Activated CD4-positive, alpha-beta T cell treated with anti-CD3 and anti-CD28 coated beads, Interleukin-2, amount 50 U/mL, for 24 hours (primary cell): ENCODE measurements at places on chromosomes 1 and 21.

DNA sequence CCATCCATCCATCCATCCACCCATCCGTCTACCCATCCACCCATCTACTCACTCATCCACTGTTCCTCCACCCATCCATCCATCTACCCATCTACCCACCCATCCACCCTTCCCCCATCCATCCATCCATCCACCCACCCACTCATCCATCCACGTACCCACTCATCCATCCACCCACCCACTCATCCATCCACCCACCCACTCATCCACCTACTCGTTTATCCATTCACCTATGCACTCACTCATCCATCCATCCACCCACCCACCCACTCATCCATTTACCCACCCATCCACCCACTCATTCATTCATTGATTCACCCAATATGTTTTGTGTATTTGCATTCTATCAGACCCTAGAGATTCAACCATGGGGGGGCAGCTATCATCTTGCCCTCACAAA, 27.2 kb downstream of the TNFRSF8 start:
- no peak for DNase-seq

- DNase-seq: no peak
These were observed 3.0 kb downstream of the MFAP2 start for GRCh38 chr1:16977377-16977776.

- no peak for DNase-seq
These were observed 44.4 kb downstream of the SMG7 start for GRCh38 chr1:183516725-183517124.

DNA sequence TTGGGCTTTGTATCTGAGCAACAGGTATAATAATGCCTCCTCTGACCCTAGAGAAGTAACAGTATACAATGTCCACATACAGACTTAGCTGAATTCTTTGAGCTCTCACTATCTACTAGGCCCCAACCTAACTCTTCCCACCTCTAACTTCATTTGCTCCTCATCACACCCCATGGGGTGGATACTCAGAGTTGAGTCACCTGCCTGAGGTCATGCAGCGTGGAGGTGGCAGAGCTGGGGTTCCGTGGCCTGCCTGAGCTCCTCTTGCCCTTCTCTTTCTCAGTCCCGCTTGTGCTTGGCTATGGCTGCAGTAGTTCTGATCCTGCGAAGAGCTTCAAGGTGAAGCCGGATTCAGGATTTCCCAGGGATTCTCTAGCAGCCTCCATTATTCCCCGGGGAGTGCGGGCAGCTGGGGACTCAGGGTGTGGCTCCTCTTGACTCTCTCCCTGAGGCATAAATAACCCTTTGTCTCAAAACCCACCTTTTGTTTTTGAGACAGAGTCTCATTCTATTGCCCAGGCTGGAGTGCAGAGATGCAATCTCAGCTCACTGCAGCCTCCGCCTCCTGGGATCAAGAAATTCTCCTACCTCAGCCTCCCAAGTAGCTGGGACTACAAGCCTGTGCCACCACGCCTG, 29.9 kb upstream of the ACTL8 start:
- no peak for DNase-seq

GRCh38 chr1:205356440-205357139, at the start of gene KLHDC8A:
Gene KLHDC8A (minus strand): TSS chr1:205356922. CDS start chr1:205343604, 13,318 bp downstream.
- no peak for DNase-seq

GRCh38 chr1:90319918-90320317, 325.0 kb downstream of the ZNF326 start:
- DNase-seq: no peak

GRCh38 chr21:43815107-43815613, 25.8 kb downstream of the RRP1 start:
- DNase-seq: no peak

DNA sequence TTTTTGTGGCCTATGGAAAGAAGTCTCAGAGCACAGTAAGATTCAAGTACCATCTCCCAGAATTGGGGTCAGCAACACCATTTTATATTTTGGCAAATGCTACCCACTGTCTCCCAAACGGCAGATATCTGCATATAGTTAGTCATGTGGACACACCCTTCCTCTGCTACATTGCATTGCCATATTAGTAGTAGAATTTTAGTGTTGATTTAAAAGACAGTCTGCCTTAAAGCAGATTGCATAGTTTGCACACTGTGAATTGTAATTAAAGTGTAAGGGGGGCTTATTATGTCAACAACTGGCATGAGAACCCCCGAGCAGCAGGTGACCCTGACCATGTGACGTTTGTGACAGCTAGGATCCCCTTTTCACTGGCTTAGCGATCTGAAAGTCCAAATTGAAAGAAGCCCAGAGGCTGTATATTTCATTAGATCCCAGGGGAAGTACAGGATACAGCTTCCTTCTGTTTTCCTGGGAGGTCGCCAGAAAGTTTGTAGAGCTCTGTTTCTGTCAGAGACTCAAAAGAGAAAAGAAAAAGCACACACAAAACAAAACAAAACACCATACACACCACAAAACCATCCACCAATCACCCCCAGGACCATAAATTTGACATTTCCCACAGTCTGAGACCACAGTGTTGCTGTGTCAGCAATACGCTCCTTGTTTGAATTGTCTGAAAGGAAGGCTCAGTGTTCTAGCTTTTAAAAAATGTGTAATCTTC, 172.4 kb downstream of the NFIA start:
- DNase-seq: no peak

DNA sequence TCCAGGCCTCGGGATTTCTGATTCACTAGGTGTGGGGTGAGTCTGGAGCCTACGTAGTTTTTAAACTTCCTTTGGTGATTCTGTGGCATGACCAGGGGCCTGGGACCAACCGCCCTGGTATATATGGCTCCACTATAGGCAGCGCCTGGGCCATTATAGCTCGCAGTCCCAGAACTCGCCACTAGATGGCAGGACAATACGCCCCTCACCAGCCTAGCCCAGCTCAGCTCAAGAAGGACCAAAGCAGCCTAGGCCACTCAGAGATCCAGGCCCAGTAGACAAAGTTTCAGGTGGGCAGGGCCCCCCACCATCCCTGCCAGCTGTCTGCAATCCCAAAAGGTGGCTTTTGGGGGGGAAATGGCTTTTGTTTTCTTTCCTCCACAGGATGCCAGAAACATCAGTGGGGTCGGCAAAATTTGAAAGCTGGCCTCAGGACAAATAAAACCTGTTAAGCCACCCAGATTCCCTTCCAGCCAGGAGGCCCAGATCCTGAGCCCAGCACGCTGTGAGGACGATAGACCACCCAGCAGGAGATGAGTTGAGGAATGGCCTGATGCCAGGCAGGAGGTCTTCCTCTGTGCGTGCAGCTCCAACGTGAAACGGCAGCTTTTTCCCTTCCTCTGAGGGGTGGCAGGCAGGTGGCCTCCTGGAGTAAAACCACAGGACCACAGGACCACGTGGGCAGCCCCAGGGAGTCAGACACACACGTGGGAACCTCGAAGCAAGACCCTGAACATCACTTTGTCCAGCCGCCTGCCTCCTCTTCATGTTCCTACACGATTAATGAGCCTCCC, 24.8 kb upstream of the TMEM51 start:
- peak; percentile 72 for DNase-seq

GRCh38 chr1:151924691-151925587, 15.6 kb upstream of the THEM4 start:
- DNase-seq: no peak

GRCh38 chr1:168833801-168834224, 104.8 kb upstream of the DPT start:
- no peak for DNase-seq

GRCh38 chr1:203049576-203050180, 23.4 kb downstream of the PPFIA4 start:
- no peak for DNase-seq

DNA sequence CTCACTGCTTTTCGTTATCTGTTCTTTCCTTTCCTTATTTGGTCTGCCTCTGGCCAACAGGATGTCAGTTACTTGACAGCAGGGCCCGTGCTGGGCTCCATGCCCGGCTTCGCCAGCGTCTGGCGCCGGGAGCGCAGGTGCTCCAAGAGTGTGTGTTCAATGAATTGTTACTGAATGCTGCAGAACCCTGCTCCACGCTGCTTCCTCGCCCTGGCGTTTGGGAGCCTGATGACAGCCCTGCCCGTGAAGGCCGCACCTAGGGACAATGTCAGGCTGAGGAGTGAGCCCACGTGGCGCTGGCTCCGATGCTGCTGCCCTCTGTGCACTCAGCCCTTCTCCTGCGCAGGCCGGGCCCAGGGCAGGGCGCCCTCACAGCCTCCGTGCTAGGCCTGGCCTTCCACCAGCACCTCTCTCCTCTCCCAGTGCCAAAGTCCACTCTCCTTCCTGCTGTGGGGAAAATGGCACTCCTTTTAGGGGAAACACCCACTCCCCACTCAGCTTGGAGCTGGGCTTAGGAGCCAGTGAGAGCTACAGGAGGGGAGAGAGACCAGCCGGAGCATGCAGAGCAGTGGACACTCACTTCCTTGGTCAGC, 51.4 kb downstream of the ACBD3 start:
- no peak for DNase-seq

- no peak for DNase-seq
These were observed 64.2 kb downstream of the ACOT7 start for GRCh38 chr1:6329396-6329795.

GRCh38 chr21:44714905-44715304, 3.5 kb upstream of the TSPEAR start:
- DNase-seq: no peak

- no peak for DNase-seq
These were observed 6.6 kb downstream of the ADORA1 start for GRCh38 chr1:203133970-203134725.

- DNase-seq: no peak
These were observed 246.4 kb upstream of the PTBP2 start for GRCh38 chr1:96474985-96475743.

GRCh38 chr1:186291271-186291670, 83.8 kb downstream of the TPR start:
- DNase-seq: no peak

- DNase-seq: no peak
These were observed 27.8 kb downstream of the TMPRSS2 start for GRCh38 chr21:41480086-41480690.

GRCh38 chr1:36123356-36123755, 1.7 kb downstream of the COL8A2 start:
- no peak for DNase-seq

DNA sequence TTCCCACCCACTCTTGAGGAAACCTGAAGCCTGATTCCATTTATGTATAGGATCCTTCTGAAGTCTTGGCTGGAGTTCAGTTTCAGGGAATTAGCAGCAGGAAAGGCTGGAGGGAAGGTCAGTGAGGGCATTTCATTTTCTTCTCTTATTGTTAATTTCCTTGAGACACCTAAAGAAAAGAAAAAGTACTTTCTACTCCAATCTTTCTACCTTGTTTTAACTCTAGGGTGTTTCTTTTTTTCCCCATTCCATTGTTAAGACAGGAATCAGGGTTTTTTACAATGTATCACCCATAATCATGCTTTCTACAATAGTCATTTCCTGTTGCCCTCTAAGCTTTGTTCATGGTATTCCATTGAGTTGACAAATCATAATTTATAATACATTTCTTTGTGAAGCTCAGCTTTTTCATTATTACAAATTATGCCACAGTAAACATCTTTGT, 27.4 kb downstream of the SNRPE start:
- DNase-seq: no peak

- no peak for DNase-seq
These were observed 22.7 kb downstream of the PAX7 start for GRCh38 chr1:18653367-18653766.

GRCh38 chr1:226577401-226578180, 29.0 kb downstream of the STUM start:
- no peak for DNase-seq

- DNase-seq: no peak
These were observed 157.7 kb downstream of the ROR1 start for GRCh38 chr1:63931468-63931867.

DNA sequence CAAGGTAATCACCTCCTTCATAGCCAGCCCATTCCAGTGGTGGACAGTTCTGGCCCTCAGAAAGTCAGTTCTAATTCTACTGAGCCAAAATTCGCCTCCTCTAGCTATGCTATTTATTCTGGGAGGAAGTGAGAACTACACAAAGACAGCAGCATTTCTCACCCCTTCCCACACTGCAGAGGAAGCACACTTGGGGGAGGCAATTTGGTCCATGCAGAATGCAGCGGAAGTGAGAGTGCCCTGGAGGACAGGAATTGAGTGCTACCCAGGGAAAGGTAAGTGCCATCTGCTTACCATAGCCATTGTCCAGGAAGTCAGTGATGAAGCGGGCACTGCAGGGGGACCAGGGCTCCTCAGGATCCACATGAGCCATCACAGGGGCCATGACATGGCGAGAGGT, 3.7 kb downstream of the ADAMTS4 start:
- DNase-seq: no peak

DNA sequence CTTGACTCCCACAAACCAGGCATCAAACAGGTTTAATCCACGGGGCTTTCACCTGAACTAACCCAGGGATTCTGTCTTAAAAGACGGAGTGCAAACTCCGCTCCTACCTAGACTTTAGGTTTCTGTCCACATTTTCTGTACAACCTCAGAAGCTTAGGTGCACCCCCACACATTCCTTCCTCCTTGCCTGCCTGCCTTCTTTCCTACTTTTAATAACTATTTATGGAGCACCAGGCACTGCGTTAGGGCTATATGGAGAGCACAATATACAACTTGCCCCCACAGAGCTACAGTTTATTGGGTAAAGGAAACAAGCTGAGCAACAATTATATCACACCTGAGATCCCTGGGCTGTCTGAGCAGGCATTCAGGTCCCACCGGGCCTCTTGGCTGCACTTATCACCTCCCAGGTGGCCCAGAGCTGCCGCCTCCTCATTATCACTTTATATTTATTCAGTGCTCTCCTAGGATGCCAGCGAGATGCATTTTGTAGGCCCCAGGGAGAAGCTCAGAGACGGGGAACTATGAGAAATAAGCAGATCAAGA, 64.1 kb downstream of the DNTTIP2 start:
- no peak for DNase-seq

GRCh38 chr1:174939775-174940545, 59.8 kb upstream of the CACYBP start:
- DNase-seq: no peak

GRCh38 chr1:163161841-163162240, 40.9 kb downstream of the RGS5 start:
- no peak for DNase-seq

DNA sequence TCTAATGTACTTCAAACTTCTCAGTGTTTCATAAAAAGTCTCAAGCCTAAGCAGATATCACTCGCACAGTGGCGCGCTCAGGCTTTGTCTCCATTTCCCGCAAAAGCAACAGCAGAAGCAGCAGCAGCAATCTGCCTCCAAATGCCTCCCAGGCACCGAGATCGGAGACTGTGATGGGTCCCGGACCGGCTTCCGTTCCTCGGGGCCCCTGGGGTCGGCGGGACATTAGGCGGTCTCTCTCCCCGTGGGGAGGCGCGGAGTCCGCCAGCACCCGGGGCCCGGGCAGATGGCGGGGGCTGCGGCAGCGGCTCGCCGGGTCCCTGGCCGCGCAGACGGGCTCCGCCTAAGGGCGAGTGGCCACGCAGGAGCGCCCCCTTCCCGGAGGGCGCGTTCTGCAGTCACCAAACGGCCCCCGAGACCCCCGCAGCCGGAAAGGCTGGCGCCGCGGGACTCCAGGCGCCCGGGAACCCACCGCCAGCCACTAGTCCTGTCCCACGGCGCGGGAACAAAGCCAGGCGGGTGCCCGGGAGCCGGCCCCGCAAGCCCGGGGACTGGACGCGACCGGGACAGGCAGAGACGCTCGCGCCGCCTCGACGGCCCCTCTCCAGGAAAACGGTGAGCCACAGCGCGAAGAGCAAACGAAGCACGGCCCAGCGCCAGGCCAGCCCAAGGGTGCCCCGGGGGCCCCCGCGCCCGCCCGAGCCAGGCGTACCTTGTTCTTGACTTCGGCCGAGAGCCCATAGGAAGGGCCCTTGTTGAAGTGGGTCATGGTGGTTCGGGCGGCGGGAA, 590 bp downstream of the CNN3 start:
- DNase-seq: peak; percentile 2
